Activated T-cell treated with anti-CD3 and anti-CD28 coated beads, Interleukin-2, amount 50 U/mL, for 72 hours (primary cell): ENCODE measurements at places on chromosomes 6 and 20.
A peak's percentile ranks its signal among the peaks of the same experiment; 100 is the strongest.

DNA sequence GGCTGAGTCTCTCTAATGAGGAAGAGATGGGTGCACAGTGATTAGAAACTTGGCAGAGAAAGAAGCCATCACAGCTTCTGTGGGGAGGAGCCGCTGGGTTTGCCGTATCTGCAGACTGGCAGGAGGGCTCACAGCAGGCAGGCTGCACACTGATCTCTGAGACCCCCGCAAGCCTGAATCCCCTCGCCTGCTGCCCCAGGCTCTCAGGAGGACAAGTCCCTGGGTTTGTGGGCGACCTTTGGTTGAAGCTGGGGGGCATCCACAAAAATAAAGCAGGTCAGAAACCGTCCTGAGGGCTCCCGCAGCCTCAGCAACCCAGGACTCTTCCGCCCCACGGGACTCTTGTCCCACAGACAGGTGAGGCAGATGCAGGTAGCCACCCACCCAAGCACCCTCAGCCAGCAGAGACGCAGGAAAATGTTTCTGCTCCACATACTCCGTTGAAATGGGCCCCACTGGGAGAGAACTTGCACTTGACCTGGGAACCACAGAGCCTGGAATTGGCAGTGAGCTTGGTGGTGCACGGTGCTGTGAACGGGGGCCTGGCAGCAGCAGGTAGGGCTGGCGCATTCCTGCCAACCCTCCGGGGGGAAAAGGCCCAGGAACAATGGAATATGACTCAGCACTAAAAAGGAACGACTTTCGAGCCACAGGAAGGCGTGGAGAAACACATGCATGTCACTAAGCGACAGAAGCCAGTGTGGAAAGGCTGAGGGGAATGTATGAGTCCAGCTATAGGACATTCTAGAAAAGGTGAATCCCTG lies 89.9 kb downstream of the YTHDF1 start:
- DNase-seq, result no peak

- no peak for DNase-seq
Measured at GRCh38 chr20:33450867-33451266, 7.3 kb upstream of the SNTA1 start.

DNA sequence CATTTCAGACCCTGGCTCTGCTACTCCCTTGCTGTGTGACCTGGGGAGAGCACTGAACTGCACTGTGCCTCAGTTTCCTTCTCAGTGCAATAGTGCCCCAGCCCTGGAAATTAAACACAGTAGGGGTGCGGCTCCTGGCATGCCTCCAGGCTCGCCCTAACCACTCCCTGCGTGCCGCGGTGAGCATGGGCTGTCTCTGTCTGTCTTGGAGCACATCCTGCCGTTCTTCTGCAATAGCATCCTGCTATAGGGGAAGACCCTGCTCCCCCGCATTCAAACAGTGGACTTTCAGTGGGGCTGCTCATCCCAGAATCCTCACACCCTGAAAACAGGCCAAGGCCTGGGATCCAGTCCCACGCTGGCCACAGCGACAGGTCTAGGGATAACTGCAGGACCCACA lies 129.5 kb downstream of the FOXC1 start:
- no peak for DNase-seq

DNA sequence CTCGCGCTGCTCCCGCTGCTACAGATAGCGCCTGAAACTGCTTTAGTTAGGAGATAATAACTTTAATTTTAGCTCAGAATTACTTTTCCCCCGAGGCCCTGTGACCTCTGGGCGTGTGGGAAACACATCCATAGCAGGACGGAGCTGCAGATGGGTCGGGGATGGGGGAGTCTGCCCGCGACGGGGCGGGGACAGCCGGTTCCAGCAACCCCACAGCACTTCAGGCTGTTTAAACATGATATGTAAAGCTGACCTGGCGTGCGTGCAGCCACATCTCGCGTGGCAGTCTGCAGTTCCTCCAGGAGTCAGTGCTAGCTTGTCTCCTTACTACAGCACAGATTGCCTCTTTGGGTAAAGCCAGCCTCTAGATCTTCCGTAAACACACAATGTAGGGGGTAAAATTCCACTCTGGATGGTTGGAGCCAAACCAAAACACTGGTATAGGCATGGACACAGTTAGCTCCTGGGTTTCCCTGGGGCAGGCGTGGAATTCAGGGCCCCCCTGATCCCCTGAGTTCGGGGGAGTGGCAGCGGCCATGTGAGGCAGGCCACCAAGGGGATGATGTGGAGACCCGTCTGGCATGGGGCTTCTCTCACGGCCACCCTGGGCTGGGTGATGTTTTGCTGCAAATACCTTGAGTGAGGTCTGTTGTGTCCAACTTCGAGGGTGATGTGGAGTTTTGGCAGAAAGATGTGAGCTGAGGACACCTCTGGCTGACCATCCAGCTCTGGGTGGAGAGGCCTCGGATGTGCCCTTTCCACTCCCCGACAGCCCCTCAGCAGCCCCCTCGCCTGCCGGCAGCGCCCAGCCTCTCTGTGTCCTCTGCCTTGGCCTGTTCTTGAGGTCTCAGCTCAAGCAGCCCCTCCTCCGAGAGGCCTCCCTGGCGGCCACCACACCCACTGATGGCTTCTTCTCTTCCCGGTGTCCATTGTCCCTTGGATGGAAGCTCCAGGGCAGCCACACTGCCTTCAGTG lies 214.5 kb downstream of the TAF4 start:
- no peak for DNase-seq

DNA sequence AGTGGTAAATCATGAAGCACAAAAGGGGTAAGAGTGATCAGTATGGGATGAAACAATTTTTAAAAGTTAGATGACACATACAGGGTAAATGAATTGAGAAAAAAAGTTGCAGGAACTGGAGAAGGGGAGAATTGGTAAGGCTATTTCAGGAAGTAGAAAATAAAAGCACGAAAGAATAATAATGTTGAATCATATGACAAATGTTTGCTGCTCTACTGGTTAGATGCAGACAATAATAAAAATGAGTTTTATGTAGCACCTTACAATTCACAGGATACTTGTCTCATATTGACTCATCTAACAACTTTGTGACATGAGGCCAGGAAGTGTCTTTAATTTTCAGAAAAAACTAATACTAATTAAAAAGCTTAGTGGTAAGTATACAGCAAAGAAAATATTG lies 566.5 kb upstream of the MARCKS start:
- no peak for DNase-seq

DNA sequence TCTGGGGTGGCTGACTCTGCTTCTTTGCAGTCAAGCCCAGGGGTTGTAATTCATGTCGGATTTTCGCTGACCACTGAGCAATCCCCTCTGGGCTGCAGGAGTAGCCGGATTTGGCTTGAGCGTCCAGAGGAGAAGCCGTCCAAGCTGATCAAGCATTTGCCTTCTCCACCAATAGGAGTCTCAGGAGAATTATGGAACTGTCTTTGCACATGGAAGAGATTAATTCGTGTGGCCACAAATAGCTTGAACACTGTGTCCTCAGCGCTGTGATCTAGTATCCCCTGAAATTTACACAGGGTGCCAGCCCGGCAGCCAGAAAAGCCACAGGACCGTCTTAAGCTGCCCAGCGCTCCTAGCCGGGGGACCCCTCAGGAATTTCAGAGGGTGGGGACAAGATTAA lies 37.1 kb downstream of the EYA2 start:
- no peak for DNase-seq

GRCh38 chr20:16438100-16438499 lies 135.1 kb downstream of the KIF16B start:
- no peak for DNase-seq

DNA sequence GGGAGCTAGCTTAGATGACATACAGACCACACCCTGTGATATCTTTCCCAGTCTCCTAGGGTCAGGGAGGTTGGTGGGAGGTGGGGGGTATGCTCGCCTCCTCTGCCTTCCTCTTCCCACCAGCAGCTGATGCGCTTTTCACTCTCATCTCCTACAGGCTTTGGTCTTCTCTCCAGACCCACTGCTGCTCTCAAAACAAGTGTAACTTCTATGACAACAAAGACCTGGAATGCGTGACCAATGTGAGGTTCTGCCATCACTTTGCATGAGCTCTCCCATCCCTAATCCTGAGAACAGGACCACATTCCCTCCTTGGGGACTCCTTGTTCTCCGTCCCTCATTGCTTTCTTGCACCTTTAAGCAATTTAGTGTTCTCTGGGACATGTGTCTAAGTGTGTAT lies 2.7 kb downstream of the CTSA start:
- no peak for DNase-seq

- DNase-seq, result no peak
Measured at GRCh38 chr6:46324706-46325105, 153.9 kb upstream of the ENPP5 start.

GRCh38 chr6:143064951-143065683 lies 4.4 kb downstream of the AIG1 start:
- DNase-seq, result no peak

GRCh38 chr6:57298741-57299140 lies 18.7 kb upstream of the PRIM2 start:
- no peak for DNase-seq

- no peak for DNase-seq
Measured at GRCh38 chr6:126773112-126773805, 345.2 kb upstream of the RSPO3 start.

GRCh38 chr6:112027942-112028674 lies 25.8 kb upstream of the CCN6 start:
- peak; percentile 46 for DNase-seq
